ENCODE measurements at places on chromosomes 5 and 9.

GRCh38 chr5:162573758-162574157 is 506.2 kb downstream of the GABRG2 start:
- DNase-seq: no peak

DNA sequence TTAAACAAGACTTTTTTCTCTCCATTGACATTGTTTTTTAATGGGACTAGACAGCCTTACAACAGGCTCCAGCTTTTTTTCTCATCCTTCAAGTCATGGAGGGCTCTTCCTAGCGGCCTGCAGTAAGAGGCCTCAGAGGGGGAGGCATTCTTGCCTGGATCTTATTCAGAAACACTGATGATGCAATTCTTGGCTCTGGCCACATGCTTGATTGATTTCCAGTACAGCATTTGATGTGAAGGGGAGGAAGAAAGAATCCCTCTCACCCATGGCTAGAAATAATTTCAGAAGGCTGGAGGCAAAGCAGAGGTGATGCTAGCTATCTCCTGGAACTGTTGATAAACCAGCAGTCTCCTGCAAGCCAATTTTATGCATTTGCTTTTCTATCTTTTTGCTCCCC is 324.8 kb downstream of the PRELID2 start:
- DNase-seq: no peak

GRCh38 chr5:16066810-16067209 is 112.8 kb downstream of the MARCHF11 start:
- no peak for DNase-seq

DNA sequence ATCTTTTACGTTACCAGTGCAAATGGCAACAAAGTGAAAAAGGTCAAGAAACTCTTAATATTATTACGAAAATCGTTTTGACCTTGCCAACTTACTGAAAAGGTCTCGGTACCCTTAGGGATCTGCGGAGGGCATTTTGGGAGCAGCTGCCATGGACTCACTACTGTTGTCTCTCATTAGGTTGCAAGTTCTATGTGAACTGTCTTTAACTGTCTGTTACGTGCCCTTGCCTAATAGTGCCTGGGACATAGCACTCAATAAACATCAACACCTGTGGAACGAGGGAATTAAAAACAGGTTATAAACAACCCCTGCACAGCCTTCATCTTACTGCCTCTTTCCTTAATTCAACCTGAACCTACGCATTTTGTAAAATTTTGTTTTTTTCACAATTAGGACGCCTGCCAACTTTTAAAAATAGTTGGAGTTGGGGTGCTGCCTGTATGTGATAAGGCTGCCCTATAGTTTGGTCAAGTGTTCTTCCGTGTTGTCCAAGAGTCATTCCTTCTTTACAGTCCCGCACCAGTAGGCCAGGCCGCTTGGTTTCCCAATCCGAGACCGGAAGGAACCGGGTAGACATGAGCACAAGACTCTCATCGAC is 527 bp upstream of the SREK1 start:
- no peak for DNase-seq

- DNase-seq: no peak
These were observed 88.0 kb upstream of the NFIB start for GRCh38 chr9:14401911-14402310.

DNA sequence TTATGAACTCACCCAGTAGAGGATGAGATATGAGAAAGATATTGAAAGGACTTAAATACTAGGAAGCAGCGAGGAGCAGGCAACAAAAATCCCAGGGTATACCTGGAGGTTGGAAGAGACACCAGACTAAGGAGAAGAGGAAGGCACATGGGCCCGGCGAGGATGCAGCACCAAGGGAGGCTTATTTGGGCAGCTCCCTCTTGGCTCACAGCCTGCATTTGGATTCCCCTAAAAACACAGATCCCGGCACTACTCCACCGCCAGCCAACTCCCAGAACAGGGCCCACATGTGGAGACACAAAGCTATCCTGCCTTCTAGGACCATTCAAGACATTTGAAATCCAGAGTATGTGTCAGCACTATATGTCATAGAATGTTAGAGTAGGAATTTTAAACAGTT is 199.8 kb upstream of the FBXL7 start:
- DNase-seq: no peak

Data from iPS DF 6.9 (cell line).